ENCODE measurements at places on chromosomes 2 and 18.

- no peak for DNase-seq
Observed at GRCh38 chr2:166404831-166405568, 29.3 kb upstream of the SCN9A start.

- DNase-seq: no peak
Observed at GRCh38 chr2:222050981-222051380, 247.8 kb downstream of the PAX3 start.

DNA sequence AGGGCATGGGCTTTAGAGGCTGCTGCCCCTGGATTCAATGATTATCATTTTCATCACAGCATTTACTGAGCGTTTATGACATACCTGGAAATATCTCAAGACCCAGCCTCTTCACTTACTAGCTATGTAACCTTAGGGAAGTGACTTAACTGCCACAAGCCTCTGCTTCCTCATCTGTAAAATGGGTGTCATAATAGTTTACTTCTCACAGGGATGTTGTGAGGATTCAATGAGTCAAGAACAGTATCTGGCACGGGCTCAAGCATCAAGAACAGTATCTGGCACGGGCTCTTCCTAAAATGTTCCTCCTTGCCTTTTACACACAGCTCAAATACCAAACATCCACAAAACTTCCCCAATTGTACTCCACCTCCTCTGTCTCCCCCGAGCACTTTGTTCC lies 31.4 kb downstream of the LGALSL start:
- DNase-seq: no peak

- no peak for DNase-seq
Observed at GRCh38 chr2:49224426-49225010, 70.2 kb upstream of the FSHR start.

- no peak for DNase-seq
Observed at GRCh38 chr2:215451012-215451756, 15.3 kb upstream of the FN1 start.

DNA sequence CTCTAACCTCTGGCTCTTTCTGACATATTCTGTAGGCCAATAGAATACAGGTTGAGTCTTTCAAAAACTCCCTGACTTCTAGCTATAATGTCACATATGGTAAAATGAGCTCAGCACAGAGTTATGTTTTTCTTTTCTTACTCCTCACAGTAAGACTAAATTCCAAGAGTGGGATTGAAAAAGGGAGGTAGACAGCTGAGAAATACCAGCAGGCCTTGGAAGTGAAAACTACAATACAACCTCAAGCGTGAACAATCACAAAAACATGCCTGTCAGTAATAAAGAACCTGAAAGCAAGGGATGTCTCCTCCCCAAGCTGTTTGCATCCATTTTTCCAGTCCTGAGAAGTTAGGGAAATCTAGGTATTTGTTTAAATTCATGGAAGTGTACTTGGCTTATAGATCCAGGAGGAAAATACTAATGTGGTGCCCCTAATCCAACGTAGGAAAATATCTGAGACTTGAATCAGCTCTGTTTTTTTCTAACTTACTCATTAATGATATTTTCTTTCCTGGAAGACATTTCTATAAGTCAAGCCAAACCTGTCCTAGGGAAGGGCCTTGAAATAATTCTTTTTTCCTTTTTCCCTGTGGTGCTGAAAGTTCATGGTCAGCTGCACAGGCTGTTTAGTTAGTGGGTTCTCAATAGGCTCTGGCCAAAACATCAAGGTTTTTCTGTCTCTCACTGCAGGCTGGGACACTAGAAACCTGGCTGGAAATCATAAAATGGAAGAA lies 167.9 kb upstream of the SPATS2L start:
- no peak for DNase-seq

DNA sequence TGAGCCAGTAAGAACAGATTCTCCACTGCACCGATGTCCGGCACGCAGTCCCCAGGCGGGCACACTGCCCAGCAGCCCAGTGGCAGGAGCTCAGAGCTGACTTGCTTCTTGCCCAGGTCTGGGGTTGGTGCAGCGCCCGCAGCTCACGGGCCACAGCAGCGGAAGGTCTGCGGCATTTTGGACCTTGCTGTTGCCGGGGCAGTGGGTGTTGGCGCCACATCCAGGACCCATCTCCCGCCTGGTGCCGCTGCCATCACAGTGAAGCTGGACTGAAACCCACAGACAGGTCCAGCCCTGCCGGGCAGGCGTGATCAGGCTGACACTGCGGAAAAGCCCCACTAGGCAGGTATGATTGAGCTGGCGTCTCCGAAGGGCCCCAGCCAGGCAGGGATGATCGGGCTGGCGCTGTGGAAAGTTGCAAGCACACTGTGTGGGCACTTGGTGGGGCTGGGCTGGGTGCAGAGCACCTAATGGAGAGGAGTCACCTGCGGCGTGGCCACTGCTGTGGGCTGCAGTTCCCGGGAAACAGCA lies 75.5 kb downstream of the SLC66A2 start:
- DNase-seq: no peak

- DNase-seq: no peak
Observed at GRCh38 chr2:217095511-217096205, 235.8 kb upstream of the TNP1 start.

DNA sequence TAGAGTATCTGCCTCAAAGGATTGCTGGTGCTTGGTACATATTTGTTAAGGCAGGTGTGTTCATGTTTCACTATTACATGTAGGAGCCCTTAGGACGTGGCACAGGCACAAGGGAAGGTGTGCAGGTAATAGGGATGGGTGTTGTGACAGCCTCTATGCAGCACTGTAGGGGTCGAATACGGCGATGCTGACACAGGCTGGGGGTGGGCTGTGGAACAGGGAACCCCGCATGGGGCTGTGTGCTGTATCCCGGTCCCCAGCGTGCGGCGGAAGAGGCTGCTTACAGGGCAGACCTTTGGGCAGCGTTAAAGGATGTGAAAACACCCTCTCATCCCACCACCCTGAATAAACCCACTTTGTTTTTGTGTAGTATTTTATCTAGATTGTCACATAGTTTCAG lies 21.5 kb downstream of the B3GNT2 start:
- no peak for DNase-seq

DNA sequence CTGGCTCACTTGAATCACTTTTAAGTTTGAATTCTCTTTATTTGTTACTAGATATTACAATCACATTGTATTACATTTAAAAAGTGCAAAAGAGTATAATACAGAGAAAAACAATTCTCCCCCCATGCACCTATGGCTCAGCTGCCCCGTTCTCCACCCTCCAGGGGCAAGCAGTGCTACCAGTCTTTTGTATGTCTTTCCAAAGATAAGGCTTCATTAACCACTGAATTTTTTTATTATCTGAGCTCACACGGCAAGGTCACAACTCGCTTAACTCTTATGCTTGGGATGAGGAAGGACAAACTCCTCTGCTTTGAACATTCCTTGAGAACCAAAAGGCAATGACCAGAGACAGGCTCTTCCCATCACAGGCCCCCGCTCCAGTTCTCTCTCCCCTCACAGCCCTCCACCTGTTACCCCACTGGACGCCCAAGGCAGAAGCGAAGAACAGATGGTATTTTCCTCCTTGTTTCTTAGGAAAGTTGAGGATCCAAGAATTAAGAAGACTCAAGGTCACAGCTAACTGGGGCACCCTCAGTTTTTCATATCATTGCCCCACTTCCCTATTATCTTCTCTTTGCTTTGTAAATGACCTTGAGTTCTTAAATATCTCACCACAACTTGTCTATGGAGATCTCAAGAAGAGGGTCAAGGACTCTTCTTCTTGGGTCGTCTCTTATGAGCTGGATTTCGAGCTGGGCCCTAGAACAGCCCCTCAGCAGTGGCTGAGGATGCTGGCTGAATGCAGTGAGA lies 30.1 kb downstream of the SH2D6 start:
- no peak for DNase-seq
